Daoy (cell line): ENCODE measurements at places on chromosomes 6 and 20. TPM values are rescaled to one million over a fixed set of nuclear protein-coding genes. Genes with fewer than 3 reads are reported as not detected.

Gene KIAA0408
- 1.9 and 5.9 TPM in 2 replicates for total RNA-seq

GRCh38 chr20:34190679-34191090 is 50.5 kb upstream of the ASIP start:
- peak; percentile 80 for DNase-seq

GRCh38 chr20:38201356-38201755 is 36.3 kb upstream of the TGM2 start:
- peak; percentile 77 for DNase-seq

DNA sequence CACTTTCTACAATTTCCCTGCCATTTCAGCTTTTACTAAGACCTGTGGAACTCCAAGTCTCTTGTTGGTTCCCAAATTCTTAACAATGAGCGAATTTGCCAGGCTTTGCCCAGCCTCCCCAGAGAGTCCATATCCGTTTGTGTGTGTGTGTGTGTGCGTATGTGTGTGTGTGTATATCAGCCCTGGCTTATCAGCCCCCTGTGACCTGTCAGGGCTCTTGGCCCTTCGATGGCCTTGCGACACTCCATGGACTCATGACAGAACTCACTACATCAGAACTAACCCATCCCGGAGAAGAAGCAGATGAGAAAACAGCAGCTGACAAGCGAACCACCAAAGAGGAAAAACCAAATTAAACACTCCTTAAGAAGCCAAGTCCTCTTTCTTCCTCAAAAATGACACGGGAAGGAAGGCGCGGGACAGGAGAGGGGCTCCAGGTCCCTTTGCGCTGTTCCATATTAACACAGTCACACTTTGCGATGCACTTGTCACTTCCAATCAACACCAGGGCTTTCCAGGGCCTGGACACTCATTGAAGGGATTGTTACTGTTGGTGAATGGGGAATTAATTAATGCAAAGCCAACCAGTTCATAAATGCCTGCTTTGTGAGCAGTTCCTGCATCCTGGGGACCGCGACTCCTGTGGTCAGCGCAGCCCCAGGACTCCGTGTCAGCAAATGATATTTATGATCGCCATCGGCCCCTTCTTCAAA is 524.0 kb downstream of the CD83 start:
- no peak for DNase-seq

DNA sequence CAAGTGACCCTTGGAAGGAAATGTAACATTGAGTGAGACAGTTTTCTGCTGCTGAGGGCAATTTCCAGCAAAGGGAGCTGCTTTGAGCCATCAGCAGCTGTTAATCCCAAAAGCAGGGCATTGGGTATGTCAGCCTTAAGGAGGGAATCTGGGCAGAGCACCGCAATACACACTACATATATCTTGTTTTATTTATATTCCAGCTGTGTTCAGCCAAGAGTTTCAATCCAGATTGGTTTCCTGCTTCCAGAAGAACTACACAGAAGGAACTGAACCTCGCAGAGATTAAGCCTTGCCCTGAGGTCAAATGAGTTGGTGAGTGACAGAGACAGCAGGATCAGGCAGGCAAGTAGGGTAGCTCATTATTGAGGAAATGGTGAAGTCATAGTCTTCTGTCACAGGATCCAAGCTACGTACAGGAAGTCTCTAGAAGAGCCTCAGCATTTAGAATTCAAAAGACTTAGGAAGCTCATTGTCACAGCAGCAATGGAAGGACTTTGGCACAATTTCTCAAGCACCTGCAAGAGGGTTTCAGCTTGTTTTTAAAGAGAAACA is 109.9 kb upstream of the HEY2 start:
- DNase-seq: no peak

Gene CFB
- 0.18 and 0.86 TPM in 2 replicates for total RNA-seq

DNA sequence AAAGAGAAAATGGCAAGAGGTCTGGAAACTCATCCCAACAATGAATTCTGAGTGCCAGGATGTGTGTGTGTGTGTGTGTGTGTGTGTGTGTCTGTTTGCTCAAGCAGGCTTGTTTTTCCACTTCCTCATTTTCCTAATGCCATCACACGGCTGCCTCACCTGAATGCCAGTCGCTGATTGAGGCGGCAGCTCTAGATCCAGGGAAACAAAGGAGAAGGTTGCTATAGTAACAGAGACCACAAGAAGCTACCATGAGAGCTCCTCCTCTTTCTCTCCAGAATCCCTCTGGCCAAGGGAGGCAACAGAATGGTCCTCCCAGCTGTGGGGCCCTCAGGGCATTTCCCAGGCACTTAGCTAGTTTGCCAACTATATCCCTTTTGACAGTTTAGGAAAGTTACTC is 241.1 kb upstream of the TSHZ2 start:
- DNase-seq: no peak

GRCh38 chr6:89410788-89411144 is 1.3 kb downstream of the RRAGD start:
- no peak for DNase-seq

GRCh38 chr20:58072695-58073671 is 155.5 kb downstream of the ANKRD60 start:
- DNase-seq: no peak

DNA sequence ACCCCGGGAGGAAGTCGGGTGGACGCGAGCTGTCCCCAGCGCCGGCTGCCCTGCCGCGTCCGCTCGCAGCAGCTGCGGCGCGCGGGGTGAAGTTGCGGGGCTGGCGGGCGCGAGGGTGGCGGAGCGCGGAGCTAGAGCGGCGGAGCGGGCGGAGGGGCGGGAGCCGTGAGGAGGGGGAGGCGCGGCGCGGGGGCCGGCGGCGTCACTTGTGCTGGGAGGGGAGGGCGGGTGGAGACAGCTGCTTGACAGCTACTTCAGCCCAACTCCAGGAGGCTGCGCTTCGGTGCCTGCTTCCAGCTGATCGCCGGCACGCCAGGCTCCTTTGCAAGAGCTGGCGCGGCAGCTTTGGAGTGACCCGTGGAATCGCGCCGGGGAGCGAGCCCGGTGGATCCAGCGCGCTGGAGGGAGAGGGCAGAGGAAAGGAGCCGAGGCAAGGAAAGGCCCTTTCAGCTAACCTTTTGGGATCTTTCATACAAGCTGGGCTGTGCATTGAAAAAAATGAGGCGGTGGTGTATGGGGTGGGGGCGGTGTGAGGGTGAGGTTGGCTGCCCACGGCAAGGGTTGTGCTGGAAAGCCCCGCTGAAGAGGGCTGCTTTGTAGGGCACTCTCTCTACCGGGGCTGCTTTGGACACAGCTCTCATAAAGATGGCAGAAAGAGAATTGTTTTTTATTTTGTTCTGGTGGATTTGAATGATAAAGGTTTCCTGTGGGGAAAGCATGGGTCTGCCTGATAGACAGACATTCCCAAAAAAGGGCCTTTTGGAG is 24.6 kb downstream of the RIPOR2 start:
- DNase-seq: peak; percentile 41

Gene SCUBE3
- total RNA-seq: 1.1 and 2.0 TPM in 2 replicates

Gene TNF
- total RNA-seq: 1.4 and 4.0 TPM in 2 replicates

DNA sequence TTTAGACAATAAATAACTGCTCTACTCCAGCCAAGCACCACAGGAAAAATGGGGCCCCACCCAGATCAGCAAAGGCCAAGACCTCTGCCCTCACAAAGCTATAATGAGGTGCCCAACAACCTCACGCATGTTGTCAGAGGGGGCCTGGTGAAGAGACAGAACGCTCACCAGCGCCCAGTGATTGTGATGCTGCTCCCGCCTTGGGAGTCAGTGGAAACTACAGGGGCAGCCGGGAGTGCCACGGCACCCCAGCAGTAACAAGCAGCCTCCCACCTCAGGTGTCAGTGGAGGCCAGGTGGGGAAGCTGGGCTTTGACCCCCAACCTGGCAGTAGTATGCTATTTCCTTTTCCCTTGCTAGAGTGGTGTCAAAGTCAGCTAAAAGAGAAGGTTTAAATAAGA is 47.4 kb downstream of the TCP11 start:
- DNase-seq: no peak

DNA sequence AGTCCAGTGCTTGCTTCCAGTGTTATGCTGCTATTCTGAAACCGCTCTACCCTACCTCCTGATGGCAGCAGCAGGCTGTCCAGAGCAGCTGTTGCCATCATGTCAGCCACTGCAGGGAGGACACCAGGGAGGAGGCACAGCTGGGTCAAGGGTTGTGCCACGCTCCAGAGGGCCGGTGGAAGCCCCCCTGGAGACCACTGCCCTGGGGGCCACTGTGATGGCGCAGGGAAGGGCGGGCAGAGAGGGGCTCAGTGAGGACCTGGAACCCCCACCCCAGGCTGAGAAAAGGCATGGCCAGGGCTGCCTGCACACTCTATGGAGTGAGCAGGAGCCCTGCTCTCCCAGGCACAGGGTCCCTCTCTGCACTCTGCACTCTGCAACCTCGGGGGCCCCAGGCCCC is 271.3 kb upstream of the BTBD3 start:
- DNase-seq: no peak

GRCh38 chr6:32047084-32047478 is 8.9 kb downstream of the CYP21A2 start:
- peak; percentile 37 for DNase-seq

GRCh38 chr6:56364431-56364826 is 117.0 kb upstream of the COL21A1 start:
- DNase-seq: no peak

Gene TBXT
- total RNA-seq: 0.57 TPM in 1 of 2 replicates, not detected in the other
